Stimulated activated CD8-positive, alpha-beta memory T cell treated with anti-CD3 and anti-CD28 coated beads, Interleukin-4, amount 100 ng/mL, for 4 hours (primary cell): ENCODE measurements at places on chromosomes 4 and X.
A peak's percentile ranks its signal among the peaks of the same experiment; 100 is the strongest.

DNA sequence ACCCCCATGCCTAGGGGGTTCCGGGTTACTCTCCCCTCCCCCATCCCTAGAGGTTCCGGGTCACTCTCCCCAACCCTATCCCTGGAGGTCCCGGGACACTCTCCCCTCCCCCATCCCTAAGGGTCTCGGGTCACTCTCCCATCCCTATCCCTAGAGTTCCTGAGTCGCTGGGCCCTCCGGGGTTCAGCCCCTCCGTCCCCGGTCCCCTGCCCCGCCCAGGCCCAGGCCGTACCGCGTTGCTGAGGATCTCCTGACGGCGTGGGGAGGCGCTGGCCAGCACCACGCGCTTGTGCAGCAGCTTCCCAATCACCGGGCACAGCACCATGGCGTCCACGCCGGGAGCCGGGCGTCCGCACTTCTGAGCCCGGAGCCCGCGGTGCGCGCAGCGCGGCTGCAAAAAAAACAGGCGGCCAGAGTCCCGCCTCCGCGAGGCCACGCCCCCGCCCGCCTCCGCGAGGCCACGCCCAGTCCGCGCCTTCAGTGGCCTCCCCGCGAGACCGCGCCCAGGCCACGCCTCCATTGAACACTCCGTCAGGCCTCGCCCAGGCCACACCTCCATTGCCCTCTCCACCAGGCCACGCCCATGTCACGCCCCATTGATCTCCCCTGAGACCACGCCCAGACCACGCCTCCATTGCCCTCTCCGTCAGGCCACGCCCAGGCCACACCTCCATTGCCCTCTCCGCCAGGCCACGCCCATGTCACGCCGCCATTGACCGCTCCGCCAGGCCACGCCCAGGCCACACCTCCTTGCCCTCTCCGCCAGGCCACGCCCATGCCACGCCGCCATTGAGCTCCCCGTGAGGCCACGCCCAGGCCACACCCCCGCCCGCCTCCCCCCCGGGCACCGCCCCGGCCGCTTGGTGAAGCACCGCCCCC is at the start of gene ASMTL:
Gene ASMTL (minus strand): TSS at position 394 of the 879 bp plus-strand sequence. CDS start 69 bp downstream, at position 325.
- peak; percentile 100 for DNase-seq

GRCh38 chr4:877502-877901 is 51.6 kb upstream of the CPLX1 start:
- no peak for DNase-seq

DNA sequence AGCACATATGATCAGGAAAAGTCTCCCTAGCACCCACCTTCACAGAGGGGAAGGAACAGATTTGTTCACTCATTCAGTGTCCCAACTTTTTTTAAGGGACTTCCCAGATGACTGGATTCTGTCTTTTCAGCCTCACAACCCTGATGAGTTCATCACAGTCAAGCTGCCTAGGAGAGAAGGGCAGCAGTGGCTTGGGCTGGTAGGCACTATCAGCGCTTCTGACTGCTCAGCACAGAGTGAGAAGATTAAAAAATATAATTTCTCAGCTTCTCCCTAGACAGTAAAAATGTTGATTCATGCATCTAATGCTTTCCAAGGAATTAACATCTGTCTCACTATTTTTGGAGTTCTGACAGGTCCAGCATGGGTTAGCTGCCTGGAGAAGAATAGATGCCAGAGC is 328.2 kb downstream of the DTHD1 start:
- no peak for DNase-seq

DNA sequence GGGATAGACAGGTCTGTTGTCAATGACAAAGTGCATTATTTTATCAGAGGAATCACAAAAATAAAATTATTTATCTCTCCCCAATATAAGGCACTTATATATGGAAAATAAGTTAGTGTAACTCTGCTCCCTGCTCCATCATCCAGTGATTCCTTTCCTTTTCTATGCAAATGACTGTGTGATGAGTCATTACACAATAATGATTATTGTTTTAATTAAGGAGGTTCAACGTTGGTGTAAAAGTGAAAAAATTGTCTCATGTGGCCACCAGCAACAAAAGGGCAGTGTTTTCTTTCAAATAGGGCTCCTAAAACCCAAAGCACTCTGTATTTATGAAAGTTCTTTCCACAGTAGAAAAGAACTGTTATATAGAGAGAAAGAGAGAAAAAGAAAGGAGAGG is 16.7 kb downstream of the SLC7A11 start:
- DNase-seq, result no peak

- DNase-seq, result no peak
Measured at GRCh38 chr4:3418029-3418762, 23.6 kb upstream of the HGFAC start.

- DNase-seq, result no peak
Measured at GRCh38 chr4:126097155-126097799, 782.5 kb downstream of the FAT4 start.

DNA sequence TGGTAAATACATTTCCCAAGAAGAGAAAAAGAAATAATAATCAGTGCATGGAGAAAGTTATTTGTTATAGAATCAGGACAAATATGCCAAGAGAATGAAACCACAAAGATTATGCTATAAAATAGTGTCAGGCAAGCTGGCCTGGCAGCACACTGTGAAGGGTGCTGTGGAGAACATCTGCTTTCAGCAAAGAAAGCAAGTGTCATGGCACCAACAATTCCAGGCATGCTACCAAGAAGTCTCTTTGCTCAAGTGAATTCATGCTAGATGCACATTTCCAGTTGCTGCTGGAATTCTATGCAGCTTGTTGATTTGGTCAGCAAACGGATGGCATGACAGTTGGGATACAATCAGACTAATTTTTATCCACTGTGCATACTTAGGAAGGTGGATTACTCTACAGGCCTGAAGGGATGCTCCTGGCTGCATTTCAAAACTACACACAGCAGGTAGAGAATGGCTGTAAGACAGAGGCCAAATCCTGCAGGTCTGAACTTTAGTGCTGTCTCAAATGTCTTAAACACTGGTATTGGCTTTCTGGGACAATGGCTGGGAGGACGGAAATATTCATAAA is 154.6 kb upstream of the FAT1 start:
- DNase-seq, result no peak

- DNase-seq, result no peak
Measured at GRCh38 chrX:74521961-74522751, 92.3 kb downstream of the RLIM start.

GRCh38 chr4:163440040-163440439 is 33.5 kb downstream of the TKTL2 start:
- no peak for DNase-seq

GRCh38 chr4:152771741-152772533 is 7.6 kb downstream of the TIGD4 start:
- DNase-seq, result no peak

DNA sequence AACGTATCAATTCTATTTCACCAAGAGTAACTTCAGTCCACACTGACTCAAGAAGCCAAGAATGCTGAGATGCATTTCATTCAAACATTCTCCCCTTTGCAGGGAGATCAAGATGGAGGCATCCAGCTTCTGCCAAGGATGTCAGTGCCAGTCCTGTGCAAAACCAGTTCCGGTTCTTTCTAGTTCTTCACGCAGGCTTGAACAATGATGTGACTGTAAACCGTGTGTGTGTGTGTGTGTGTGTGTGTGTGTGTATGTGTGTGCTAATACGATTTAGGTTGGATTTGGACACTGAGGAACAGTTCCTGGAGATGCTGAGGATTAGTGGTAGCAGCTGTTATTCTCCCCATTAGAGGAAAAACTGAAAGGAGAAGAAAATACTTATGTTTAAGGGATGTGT is at the start of gene REELD1:
Gene REELD1 (plus strand): TSS at position 301 of the 400 bp plus-strand sequence. CDS start 2,415 bp downstream, outside the sequence.
- DNase-seq, result no peak

DNA sequence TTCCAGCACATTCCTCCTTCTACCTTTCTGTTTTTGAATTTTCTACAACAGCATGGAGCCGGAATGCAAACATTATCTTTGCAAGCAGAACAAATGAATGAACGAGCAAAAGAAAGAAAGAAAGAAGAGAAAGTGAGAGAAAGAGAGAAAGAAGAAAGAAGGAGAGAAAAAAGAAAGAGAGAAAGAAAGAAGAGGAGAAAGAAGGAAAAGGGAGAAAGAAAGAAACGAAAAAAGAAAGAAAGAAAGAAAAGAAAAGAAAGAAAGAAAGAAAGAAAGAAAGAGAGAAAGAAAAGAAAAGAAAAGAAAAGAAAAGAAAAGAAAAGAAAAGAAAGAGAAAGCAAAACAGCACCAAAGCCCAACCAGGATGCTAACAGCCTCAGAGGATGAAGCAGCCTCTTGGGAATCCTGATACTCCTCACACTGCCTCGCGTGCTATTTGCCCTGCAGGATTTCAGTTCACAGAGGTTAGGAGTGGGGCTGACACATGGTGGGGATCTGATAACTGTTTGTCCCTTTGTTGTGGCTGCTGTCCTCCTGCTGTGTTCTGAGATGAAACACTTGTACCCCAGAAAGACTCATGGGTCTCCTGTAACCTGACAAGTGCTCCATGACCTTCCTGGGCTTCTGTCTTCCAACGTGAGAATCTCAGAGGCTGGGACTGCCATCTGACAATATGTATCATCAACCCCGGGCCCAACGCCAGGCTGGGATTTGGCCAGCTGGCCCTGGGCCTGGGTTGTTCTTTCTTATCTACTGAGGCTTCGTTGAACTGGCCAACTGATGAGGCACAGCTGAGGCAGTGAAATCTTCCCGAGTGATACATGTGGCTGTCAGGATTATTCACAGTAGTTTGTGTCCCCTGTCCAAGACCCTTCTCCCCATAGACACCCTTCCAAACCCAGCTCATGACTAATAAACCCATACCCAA is 61.0 kb downstream of the SEPSECS start:
- DNase-seq, result no peak

GRCh38 chrX:147912093-147912801 is 528 bp downstream of the FMR1 start:
- DNase-seq, result no peak

- no peak for DNase-seq
Measured at GRCh38 chrX:132848296-132848970, 110.0 kb downstream of the HS6ST2 start.
